ENCODE measurements at places on chromosomes 7 and 10. TPM values are rescaled to one million over a fixed set of nuclear protein-coding genes. Genes with fewer than 3 reads are reported as not detected.

DNA sequence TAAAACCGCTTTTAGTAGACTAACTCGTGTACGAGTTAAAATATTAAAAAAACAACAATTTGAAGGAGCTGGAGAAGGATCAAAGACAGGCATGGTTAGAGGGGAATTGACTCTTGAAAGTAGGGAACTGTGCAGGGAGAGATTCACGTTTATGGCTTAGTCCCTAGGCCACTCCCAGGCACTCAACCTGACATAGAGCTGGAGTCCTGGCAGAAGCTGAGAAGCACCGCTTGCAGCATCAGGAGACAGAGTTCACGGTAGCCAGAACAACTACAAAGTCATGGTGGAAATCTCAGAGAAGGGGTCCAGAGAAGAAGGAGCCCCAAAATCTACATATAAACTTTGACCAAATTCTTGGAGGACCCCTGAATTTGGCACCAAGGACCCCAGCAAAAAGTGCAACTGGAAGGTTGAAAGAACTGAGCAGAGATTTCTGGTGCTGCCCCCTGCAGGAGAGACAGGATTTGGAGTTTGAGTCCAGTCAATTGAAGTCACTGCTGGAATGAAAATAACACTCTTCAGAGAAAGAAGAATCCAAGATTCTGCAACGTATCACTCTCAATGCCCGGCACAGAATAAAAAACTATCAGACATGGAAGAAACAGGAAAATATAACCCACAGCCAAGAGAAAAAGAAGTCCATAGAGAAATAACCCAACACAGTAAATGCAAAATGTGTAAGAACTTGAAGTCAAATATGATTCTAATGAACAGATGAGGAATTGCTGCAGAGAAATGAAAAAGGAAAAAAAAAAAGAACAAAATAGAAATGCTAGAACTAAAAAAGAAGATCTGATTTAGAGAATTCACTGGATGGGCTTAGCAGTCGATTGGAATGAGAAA lies 493.3 kb upstream of the PODXL start:
- H3K27ac ChIP-seq: no peak overlapping the region
- no peaks in the 10 kb centered on the region for H3K4me1 ChIP-seq
- no peaks in the 10 kb centered on the region for H3K36me3 ChIP-seq
- no peak overlapping the region for H3K4me3 ChIP-seq
- DNase-seq: peak; percentile 35

DNA sequence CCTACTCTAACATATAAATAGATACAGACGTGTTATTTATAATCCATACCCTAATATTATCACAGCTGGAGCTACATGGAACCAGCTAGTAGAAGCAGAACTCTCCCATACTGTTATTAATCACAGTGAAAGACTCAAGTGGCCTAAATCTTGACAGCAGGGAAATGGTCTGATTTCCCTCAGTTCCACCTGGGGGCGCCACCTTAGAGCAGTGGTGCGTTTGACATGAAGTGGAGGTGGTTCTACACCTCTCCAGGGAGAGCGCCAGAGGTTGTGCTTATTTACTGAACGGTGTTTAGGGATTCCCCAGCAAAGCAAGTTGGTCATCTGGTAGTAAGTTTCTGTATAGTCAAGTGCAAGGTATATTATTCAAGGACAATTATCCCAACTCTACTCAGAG lies 17.6 kb downstream of the DNTT start:
- peaks cover 1% of the 10 kb centered on the region for H3K4me1 ChIP-seq
- H3K4me3 ChIP-seq: no peak overlapping the region
- H3K36me3 ChIP-seq: no peaks in the 10 kb centered on the region
- no peak overlapping the region for H3K27ac ChIP-seq
- peaks cover 6% of the 10 kb centered on the region for H3K27me3 ChIP-seq

- no peak overlapping the region for H3K27ac ChIP-seq
- no peak overlapping the region for H3K4me3 ChIP-seq
- DNase-seq: no peak
- no peaks in the 10 kb centered on the region for H3K27me3 ChIP-seq
- H3K36me3 ChIP-seq: peaks cover 10% of the 10 kb centered on the region
- H3K4me1 ChIP-seq: no peaks in the 10 kb centered on the region
These were observed 186.8 kb upstream of the LRGUK start for GRCh38 chr7:133940368-133940767.

GRCh38 chr10:129059977-129060376 lies 407.1 kb upstream of the MGMT start:
- peaks cover 24% of the 10 kb centered on the region for H3K4me1 ChIP-seq
- DNase-seq: no peak
- H3K36me3 ChIP-seq: no peaks in the 10 kb centered on the region
- H3K27ac ChIP-seq: no peak overlapping the region
- no peak overlapping the region for H3K4me3 ChIP-seq
- H3K27me3 ChIP-seq: peaks cover 65% of the 10 kb centered on the region

DNA sequence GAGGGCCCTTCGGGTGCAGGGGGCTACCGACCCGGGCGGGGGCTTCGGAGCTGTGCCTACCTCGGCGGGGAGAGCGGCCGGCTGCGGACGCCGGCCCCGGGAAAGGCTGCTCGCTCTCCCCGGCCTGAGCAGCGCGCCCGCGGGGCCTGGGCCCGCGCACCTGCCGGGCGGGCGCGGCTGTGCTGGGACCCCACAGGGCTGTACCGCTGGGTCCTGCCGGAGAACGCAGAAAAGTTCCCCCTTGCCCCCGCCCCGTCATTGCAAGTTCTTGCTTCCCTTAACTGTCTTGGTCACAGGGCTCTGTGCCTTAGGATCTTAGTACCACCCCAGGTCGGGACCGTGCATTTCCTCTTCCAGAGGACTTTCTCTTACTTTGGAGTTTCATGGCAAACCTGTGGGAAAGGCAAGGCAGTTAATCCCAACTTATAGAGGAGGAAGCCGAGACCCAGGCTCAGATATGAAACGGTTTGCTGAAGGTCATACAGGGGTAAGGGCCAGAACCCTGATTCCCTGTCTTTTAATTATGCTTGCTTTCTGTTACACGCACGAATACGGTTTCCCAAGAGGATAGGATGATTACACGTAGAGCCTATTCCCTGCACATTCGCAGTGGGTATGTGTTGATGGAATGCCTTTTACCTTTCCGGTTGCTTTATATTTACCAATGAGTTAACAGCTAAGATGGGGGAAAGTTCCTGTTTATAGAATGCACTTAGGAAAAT lies 652 bp downstream of the PCGF5 start:
- H3K27me3 ChIP-seq: no peaks in the 10 kb centered on the region
- peak overlapping the region; percentile 90 for H3K27ac ChIP-seq
- H3K36me3 ChIP-seq: peaks cover 23% of the 10 kb centered on the region

DNA sequence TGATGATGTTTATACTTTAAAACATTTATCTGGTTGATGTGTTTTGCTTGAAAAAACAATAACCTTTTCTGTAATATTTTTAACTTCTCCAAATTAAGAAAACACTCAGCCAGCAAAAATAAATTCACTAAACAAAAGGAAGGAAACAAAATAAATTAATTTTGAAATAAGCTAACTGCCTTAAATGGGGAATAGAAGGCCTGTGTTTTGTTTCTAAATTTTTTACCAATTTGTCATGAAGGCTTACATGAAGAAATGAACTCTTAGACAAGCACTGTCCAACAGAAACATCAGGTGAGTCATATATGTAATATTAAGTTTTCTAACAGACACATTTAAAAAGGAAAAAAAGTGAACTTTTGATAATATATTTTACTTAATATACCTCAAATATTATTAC lies 68.5 kb downstream of the LRRN3 start:
- no peaks in the 10 kb centered on the region for H3K27me3 ChIP-seq
- H3K4me1 ChIP-seq: no peaks in the 10 kb centered on the region
- H3K4me3 ChIP-seq: no peak overlapping the region
- no peak for DNase-seq

DNA sequence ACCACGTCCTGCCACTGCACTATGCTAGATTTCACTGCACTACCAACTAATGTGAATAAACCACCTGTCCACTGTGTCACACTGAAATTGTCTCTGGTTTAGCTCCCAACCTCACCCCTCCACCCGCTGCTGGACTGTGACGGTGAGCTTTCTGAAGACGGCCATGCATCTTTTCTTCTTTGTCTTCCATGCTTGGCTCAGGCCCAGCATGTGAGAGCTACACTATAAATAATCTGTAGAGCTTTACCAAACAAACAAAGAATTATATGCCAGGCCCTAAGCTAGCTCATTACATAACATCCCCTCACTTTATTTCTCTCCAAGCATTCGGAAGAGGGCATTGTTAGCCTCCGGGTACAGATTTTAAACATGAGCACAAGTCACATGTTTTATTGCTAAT lies 633.2 kb downstream of the TNS3 start:
- H3K27ac ChIP-seq: no peak overlapping the region
- H3K36me3 ChIP-seq: no peaks in the 10 kb centered on the region
- DNase-seq: no peak

DNA sequence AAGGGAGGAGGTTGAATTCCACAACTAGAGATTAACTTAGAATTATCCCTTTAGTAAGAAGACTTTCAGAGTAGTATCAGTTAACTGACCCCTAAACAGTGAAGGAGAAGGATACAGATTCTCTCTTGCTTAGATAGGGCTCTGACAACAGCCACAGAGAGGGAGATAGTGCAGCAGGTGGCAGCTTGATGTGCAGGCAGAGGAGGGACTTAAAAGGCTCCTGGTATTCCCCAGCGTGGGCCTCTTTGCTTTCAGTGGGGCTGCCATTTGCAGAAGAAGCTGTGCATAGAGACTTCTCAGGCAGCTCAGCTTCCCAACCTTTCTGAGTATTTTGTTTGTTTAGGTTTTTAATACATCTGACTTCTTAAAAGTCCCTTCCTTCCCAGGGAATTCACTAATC lies 16.0 kb downstream of the FZD1 start:
- DNase-seq: no peak
- H3K36me3 ChIP-seq: no peaks in the 10 kb centered on the region
- H3K27me3 ChIP-seq: peaks cover 5% of the 10 kb centered on the region

The NUTM2D gene
- total RNA-seq: 2.6 TPM

GRCh38 chr10:87799860-87800259 lies 18.2 kb downstream of the ATAD1 start:
- peaks cover 18% of the 10 kb centered on the region for H3K4me1 ChIP-seq
- no peak overlapping the region for H3K4me3 ChIP-seq
- no peak for DNase-seq
- peaks cover 62% of the 10 kb centered on the region for H3K36me3 ChIP-seq
- no peaks in the 10 kb centered on the region for H3K27me3 ChIP-seq

DNA sequence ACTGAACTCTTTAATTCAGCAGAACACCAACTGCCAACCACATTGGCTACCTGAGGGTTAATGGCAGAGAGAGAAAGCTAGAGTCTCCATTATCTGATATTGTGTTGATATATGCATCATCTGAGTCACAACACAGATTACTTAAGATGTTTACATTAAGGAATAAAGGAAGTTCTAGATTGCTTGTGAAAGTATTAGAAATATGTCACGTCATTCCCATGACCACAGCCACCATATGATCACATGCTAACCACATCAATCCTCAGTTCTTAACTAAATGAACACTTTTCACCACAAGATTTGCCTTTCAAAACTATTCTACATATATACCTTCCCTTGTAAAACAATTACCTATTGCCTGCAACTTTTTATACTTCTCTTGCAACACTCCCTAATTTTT lies 337.9 kb downstream of the FGFR2 start:
- no peaks in the 10 kb centered on the region for H3K36me3 ChIP-seq
- H3K27ac ChIP-seq: no peak overlapping the region
- H3K4me1 ChIP-seq: no peaks in the 10 kb centered on the region
- no peak for DNase-seq
- no peaks in the 10 kb centered on the region for H3K27me3 ChIP-seq

- H3K4me1 ChIP-seq: peaks cover 11% of the 10 kb centered on the region
- peaks cover 2% of the 10 kb centered on the region for H3K27me3 ChIP-seq
- H3K27ac ChIP-seq: peak overlapping the region; percentile 50
These were observed 71.8 kb upstream of the SYPL1 start for GRCh38 chr7:106183952-106184351.

- DNase-seq: no peak
- H3K4me3 ChIP-seq: no peak overlapping the region
- H3K27me3 ChIP-seq: no peaks in the 10 kb centered on the region
- no peak overlapping the region for H3K27ac ChIP-seq
- peaks cover 20% of the 10 kb centered on the region for H3K36me3 ChIP-seq
These were observed 46.8 kb downstream of the IPMK start for GRCh38 chr10:58220769-58221451.

The SLC26A5 gene
- 0.54 TPM for total RNA-seq

GRCh38 chr7:112116894-112117293 lies 89.3 kb downstream of the DOCK4 start:
- H3K27me3 ChIP-seq: peaks cover 7% of the 10 kb centered on the region
- no peak overlapping the region for H3K4me3 ChIP-seq
- DNase-seq: no peak
- H3K4me1 ChIP-seq: no peaks in the 10 kb centered on the region
- H3K36me3 ChIP-seq: no peaks in the 10 kb centered on the region

The MBL2 gene
- total RNA-seq: not detected

DNA sequence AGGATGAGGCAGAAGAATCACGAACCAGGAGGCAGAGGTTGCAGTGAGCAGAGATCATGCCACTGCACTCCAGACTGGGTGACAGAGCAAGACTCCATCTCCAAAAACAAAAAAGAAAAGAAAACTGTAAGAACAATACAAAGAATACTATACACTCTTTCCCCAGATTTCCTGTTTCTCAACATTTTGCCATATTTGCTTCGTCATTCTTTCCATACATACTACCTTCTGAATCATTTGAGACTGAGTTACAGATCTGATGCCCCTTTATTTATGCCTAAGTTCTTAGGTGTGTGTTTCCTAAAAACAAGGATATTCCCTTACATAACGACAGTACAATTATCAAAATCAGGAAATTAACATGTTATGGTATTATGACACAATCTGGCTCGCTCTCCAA lies 168.4 kb upstream of the CELF2 start:
- no peak for DNase-seq
- H3K36me3 ChIP-seq: no peaks in the 10 kb centered on the region

The TRIM50 gene
- not detected for total RNA-seq

- no peak for DNase-seq
- peaks cover 2% of the 10 kb centered on the region for H3K27me3 ChIP-seq
- no peaks in the 10 kb centered on the region for H3K36me3 ChIP-seq
These were observed 240.0 kb upstream of the RHOBTB1 start for GRCh38 chr10:61183967-61184366.

The VOPP1 gene
- 50.1 TPM for total RNA-seq

GRCh38 chr10:14421941-14422340 lies 91.2 kb upstream of the FRMD4A start:
- no peak overlapping the region for H3K27ac ChIP-seq
- no peak overlapping the region for H3K4me3 ChIP-seq
- no peaks in the 10 kb centered on the region for H3K4me1 ChIP-seq
- no peaks in the 10 kb centered on the region for H3K36me3 ChIP-seq
- peaks cover 18% of the 10 kb centered on the region for H3K27me3 ChIP-seq
